CD4-positive, alpha-beta T cell treated with Interleukin-17A for 1 hour (primary cell): ENCODE measurements at places on chromosomes 5 and 9.

GRCh38 chr5:84249918-84250630 lies 134.6 kb downstream of the EDIL3 start:
- DNase-seq: no peak

GRCh38 chr5:134227259-134227658 lies 1.4 kb upstream of the PPP2CA start:
- DNase-seq: no peak

- no peak for DNase-seq
Measured at GRCh38 chr5:60185231-60186099, 291.9 kb upstream of the PDE4D start.

DNA sequence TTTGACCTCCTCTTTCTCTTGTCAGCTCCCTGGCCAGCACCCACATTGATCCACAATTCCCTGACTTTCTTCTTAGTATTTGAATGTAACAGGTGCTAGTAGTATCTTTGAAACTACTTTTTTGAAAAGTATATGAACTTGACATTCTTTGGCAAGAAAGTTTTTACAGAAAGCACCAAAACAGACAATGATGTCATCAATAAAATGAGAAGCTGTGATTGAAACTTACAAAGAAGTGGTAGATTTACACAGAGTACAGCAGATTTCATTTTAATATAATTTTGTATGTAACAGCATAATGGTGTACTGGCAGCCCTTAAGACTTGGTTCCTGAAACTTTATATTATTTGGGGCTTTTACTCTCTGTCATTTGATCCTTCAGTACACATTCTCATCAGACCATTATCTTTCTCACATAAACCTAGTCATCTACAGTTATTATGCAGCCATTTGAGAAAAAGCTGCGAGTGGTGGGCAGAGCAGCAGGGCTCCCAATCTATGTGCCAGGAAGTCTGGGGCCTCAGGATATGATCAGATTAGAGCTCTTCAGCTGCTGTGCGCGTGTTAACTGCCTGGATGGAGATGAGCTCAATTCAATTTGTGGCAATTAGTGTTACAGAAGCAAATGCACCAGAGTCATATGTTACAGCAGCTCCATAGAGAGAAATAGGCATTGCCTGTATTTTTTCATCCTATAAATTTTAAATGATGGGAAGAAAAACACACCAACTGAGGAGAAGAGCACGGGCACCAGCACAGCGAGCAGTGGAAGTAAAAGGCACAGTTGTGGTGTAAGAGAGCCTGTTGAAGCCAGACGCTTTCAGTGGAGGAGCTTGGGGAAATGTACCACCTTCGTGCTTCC lies 126.1 kb downstream of the STARD4 start:
- no peak for DNase-seq

DNA sequence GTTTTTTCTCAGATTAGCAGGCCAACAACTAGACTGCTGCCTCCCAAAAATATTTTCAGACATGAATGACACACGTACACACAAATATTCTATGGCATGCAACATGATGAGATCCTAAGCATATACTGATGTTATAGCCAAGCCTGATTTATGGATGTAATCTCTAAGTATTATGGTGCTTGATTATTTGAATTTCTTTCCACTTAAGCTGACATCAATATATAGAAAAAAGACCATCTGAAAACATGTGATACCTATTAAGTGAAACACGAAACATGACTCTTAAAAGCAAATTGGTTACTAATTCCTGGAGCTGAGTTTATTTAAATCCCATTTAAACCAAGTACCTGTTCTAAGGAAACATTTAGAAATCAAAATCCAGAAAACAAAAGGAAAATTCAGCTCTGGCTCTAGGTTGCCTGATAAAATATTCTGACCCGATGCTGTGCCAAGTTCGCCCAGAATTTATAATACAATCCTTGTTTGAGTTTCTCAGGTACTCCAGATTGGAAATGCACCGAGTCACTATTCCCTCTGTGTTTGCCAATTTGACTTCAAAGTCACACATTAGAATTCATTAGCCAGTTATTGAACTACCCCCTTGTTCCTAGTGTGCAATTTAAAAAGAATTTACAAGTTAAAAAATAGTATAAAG lies 548.6 kb downstream of the CSNK1G3 start:
- no peak for DNase-seq

- DNase-seq: peak; percentile 50
Measured at GRCh38 chr5:181215997-181216989, 6.8 kb upstream of the TRIM41 start.

DNA sequence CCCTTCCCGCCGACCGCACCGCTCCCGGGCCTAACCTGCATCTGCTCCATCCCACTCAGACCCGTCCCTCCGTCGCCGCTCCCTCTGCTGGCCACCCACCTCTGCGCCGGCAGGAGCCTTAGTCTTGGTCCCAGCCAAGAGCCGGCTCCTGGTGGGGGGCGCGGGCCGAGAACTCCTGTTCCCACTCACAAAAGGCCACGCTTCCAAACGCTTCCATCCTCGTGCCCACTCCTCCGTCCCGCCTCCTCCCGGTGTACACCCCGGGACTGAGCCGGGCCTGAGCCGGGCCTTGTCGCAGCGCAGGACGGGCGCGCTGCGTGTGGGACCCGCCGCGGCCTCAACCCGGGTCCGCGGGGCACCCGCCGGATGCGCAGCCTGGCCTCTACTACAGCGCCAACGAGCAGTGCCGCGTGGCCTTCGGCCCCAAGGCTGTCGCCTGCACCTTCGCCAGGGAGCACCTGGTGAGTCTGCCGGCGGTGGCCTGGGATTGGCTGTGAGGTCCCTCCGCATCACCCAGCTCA lies 7.5 kb downstream of the ADAMTS13 start:
- DNase-seq: no peak

- DNase-seq: no peak
Measured at GRCh38 chr5:170563824-170564567, 60.2 kb downstream of the KCNIP1 start.

- no peak for DNase-seq
Measured at GRCh38 chr9:26159575-26160392, 481.5 kb upstream of the TUSC1 start.

- DNase-seq: no peak
Measured at GRCh38 chr5:135584276-135584675, 5.5 kb upstream of the CXCL14 start.

DNA sequence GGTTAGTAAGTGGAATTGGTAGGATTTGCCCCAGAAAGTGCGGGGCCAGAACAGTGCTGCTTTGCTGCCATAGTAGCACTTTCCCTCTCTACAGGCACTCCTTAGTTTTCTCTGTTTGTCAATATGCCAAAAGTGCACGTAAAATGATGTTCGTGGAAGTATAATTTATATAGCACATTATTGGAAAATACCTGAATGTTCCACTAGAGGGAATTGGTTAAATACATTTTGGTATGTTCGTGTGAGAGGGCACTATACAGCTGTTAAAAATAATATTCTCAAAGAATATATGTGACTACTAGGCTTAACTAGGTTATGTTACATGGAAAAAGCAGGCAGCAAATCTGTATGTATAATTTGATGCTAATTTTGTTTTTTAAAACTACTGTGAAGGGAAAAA lies 184.0 kb upstream of the GDNF start:
- DNase-seq: no peak

GRCh38 chr5:141476132-141476911 lies 556 bp downstream of the PCDHGC3 start:
- no peak for DNase-seq

GRCh38 chr5:120072068-120072761 lies 391.9 kb upstream of the PRR16 start:
- DNase-seq: no peak

DNA sequence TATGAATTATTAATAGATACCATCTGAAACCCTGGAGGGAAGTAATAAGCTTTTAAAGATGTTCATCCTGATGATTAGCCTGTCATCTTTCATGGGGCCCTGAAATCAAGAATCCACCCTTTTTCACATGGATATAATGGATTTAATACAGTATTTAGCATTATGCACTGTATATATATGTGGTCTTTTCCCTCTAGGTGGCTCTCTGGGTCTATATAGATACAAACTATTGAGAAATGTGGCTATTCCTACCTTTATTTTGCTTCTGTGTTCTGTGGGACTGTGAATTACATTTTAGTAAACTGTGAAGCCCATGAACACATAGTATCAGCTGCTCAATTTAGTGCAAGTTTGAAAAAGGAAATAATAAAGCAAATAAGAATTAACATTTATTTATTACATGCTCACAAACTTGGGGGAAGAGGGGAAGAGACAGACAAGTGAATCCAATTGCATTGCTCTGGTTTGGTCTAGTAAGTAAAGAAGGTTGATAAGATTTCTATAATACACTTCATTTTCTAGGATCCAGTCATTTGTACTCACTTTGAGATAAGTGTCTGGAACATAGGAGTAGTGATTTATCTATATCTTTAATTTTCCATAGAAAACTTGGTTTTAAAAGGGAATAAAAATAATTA lies 112.2 kb downstream of the SCAMP1 start:
- no peak for DNase-seq

GRCh38 chr9:120927269-120928014 lies 846 bp upstream of the TRAF1 start:
- DNase-seq: peak; percentile 48
